ENCODE measurements at places on chromosomes 11 and 22.

- H3K27me3 ChIP-seq: peaks cover 9% of the 10 kb centered on the region
- DNase-seq: no peak
- no peaks in the 10 kb centered on the region for H3K36me3 ChIP-seq
Observed at GRCh38 chr11:116168459-116168787, 604.4 kb downstream of the BUD13 start.

DNA sequence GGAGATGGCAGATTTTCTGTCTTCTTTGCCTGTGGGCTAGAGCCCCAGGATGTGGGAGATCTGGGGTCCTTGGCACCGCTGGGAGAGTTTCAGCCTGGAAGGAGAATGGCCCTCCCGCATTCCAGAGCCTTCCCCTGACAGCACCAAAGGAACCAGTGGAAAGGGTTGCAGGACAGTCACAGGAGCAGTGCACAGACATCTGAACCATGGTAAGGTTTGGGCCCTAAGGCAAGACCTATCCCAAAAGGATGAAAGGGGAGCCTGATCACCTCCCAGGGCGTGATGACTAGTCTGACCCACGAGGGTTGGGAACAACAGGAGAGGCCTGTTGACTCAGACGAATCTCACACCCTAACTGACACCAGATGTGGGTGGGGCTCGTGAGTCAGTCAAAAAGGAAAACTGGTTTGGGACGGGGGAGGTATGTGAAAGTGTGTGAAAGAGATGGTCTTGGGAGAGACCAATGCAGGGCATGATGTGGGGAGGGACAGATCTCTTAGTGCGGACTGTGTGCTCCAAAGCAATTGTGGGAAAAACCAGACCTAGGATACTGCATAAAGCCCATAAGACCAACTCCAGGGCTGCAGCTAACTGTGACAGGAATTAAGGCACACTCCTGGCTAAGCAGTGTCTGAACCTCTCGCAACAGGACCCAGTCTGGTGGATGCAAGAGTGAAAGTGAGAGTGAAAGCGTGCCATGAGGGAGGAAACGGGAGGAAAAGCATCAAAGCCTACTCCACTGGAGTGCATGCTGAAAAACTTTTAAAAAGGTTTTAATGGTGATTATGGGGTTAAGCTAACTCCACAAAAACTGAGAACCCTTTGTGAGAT, 39.1 kb upstream of the GLYAT start:
- no peaks in the 10 kb centered on the region for H3K36me3 ChIP-seq
- no peak for DNase-seq
- peaks cover 5% of the 10 kb centered on the region for H3K4me1 ChIP-seq
- no peak overlapping the region for H3K4me3 ChIP-seq

GRCh38 chr11:8767466-8768142, 85.0 kb downstream of the RPL27A start:
- no peak overlapping the region for H3K27ac ChIP-seq
- H3K4me1 ChIP-seq: no peaks in the 10 kb centered on the region
- no peak overlapping the region for H3K4me3 ChIP-seq
- no peak for DNase-seq
- H3K36me3 ChIP-seq: no peaks in the 10 kb centered on the region

- no peak for DNase-seq
- H3K4me3 ChIP-seq: peak overlapping the region; percentile 3
- H3K27me3 ChIP-seq: no peaks in the 10 kb centered on the region
- peaks cover 45% of the 10 kb centered on the region for H3K4me1 ChIP-seq
- H3K36me3 ChIP-seq: peaks cover under 1% of the 10 kb centered on the region
Observed at GRCh38 chr11:134071766-134072402, 3.0 kb downstream of the JAM3 start.

DNA sequence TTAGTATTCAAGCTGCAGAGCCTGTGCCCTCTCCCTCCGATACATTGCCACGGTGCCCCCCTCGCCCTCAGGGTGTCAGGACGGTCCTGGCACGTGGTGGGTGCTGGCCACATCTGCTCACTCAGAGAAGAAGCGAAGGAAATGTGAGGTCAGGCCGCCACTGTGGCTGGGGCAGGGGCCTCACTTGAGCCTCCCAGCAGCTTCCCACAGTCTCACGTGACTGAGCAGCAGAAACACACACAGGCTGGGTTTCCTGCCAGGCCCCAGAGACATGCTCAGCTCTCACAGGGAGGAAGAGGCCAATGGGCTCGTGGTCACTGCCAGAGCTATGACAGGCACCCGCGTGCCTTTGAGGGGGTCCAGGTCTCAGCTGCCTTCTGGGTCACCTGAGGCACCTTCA, 37.9 kb upstream of the PRR5 start:
- H3K36me3 ChIP-seq: no peaks in the 10 kb centered on the region
- H3K4me3 ChIP-seq: no peak overlapping the region
- peaks cover 13% of the 10 kb centered on the region for H3K4me1 ChIP-seq
- H3K27ac ChIP-seq: no peak overlapping the region
